Stimulated activated naive CD4-positive, alpha-beta T cell treated with Interleukin-2 at 50 U/mL for 16 hours (primary cell): ENCODE measurements at places on chromosomes 5 and 9.
A peak's percentile ranks its signal among the peaks of the same experiment; 100 is the strongest.

- DNase-seq, result no peak
Measured at GRCh38 chr5:169011009-169011408, 289.9 kb downstream of the SLIT3 start.

DNA sequence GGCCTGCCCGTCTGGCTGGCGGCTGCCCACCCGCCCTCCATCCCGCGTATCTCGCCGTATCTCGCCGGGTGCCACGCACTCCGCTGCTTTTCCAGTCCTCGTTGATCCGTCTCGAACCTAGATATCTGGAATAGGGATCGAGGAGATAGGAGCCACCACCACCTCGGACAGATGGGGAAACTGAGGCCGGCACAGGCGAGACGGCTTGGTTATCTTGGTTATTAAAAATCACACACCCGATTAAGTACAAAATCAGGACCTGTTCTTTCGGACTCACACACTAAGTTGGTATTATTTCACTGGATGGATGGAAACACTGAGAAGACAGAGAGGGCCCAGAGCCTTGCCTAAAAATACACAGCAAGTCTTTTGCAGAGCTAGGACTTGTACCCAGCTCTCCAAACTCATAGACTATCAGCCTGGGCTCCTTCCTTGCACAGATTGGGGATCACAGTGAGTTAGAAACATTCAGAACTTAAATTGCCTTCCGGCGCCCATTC is 678 bp downstream of the SLC26A2 start:
- no peak for DNase-seq

GRCh38 chr5:137058089-137058488 is 441.0 kb downstream of the SPOCK1 start:
- no peak for DNase-seq

DNA sequence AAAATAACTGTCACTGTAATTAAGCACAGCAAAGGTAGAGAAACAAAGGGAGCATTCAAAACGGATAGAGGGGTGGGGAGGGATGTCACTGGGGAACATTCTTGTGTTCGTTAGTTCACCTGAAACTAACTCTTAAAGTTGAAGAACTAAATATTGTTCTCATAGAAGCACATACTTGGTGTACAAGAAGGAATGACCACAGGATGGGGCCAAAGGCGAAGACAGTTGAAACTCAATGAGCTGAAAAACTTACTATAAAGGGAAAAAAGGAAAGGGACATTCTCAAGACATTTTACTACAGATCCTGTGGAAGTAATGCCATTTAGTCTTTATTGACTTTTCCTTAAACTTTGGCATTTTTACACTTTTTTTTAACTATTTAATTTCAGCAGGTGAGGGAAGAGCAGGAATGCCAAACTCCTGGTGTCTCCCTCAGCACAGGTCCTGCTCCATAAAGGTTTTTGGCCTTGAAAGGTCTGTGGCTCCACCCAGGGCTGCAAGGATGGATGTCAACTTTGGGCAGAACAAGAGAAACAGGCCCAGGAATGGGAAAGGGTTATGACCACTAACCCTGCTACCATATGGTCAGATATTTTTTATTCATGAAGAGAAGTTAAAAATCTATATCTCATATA is 197.6 kb upstream of the RASA1 start:
- DNase-seq, result no peak

DNA sequence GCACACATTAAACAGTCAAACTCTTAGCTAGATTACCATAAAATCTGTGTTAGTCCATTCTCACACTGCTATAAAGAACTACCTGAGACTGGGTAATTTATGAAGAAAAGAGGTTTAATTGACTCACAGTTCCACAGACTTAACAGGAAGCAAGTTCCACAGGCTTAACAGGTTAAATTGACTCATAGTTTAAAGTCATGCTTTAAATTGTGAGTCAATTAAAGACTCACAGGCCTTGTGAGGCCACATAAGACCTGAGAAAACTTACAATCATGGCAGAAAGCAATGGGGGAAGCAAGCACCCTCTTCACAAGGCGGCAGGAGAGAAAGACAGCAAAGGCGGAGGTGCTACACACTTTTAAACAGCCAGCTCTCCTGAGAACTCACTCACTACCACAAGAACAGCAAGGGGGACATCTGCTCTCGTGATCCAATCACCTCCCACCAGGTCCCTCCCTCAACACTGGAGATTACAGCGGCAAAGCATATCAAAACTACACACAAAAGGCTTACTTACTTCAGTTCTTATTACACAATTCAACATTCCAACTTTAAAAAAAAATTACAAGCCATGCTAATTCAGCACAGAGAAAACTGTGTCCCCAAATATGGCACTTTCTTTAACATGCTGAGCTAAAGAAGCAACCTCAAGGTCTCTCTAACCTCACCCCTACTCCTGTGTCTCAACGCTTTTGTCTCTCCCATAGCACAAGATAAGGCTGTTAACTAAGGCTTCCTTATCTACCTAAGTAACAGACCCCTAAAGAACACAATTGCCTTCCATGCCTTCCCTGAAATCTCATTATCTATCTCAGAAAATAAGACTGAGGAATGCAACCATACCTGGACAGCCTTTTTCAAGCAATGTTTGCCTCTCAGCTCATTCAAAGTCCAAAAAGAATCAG is 805.1 kb downstream of the NR2F1-AS1 start:
- no peak for DNase-seq

- DNase-seq, result no peak
Measured at GRCh38 chr9:136687721-136688223, 515 bp upstream of the AGPAT2 start.

DNA sequence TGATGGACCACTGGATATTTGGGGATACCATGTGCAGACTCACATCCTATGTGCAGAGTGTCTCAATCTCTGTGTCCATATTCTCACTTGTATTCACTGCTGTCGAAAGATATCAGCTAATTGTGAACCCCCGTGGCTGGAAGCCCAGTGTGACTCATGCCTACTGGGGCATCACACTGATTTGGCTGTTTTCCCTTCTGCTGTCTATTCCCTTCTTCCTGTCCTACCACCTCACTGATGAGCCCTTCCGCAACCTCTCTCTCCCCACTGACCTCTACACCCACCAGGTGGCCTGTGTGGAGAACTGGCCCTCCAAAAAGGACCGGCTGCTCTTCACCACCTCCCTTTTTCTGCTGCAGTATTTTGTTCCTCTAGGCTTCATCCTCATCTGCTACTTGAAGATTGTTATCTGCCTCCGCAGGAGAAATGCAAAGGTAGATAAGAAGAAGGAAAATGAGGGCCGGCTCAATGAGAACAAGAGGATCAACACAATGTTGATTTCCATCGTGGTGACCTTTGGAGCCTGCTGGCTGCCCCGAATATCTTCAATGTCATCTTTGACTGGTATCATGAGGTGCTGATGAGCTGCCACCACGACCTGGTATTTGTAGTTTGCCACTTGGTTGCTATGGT is 54.5 kb upstream of the HNRNPA0 start:
- DNase-seq, result no peak

GRCh38 chr5:40481241-40481640 is 198.5 kb upstream of the PTGER4 start:
- no peak for DNase-seq

- no peak for DNase-seq
Measured at GRCh38 chr9:126614455-126615244, 922 bp downstream of the LMX1B start.

DNA sequence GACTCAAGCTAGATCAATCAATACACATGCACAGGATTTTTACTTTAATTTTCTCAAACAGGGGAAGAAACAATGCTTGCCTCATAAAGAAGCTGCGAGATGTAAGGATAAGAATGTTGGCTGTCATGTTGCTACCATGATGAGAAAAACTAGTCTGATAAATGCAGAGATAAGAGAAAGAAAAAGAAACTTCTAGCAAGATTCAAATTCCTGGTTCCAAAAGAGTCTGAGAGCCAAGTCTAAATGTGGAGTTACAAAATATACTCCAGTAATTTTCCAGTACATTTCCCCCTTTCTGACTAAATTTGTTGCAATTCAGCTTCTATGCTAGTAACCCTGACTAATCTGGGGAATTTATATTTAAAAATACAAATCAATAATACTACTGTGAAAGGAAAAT is 10.4 kb upstream of the ANXA1 start:
- no peak for DNase-seq

DNA sequence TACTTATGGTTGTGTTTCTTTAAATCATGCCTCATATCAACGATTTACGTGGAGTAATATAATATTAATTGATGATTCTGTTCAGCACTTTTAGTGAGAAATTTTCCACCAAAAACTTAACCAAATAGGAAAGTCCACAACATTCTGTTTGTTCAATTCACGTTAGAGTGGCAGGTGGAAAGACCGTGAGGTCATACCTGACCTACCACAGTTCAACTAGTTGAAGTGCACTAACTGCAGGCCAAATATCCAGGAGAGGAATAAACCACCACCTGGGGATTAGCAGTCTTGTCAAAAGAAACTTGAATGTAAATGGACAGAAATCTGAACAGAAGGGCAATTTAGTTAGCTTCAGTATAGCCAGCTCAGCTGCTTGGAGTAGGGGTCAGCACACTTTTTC is 577.7 kb downstream of the KIF4B start:
- no peak for DNase-seq

GRCh38 chr5:27010646-27011045 is 27.7 kb downstream of the CDH9 start:
- no peak for DNase-seq

DNA sequence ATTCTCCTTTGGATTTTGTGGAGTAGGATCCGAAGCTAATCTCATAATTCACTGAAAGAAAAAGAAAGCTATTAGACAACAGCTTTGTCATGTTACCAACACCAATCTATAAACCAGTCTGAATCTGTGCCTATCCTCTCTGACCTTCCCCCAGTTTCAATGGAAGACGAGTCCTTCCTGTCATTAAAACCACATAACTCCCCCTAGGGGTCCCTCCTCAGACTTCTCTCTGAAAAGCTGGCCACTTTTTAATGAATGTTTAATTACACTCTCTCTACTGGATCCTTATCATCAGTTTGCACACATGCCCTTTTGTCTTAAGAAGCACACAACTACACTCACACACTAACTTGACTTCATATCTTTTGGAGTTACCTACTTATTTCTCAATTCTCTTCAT is 98.0 kb upstream of the TSLP start:
- no peak for DNase-seq

DNA sequence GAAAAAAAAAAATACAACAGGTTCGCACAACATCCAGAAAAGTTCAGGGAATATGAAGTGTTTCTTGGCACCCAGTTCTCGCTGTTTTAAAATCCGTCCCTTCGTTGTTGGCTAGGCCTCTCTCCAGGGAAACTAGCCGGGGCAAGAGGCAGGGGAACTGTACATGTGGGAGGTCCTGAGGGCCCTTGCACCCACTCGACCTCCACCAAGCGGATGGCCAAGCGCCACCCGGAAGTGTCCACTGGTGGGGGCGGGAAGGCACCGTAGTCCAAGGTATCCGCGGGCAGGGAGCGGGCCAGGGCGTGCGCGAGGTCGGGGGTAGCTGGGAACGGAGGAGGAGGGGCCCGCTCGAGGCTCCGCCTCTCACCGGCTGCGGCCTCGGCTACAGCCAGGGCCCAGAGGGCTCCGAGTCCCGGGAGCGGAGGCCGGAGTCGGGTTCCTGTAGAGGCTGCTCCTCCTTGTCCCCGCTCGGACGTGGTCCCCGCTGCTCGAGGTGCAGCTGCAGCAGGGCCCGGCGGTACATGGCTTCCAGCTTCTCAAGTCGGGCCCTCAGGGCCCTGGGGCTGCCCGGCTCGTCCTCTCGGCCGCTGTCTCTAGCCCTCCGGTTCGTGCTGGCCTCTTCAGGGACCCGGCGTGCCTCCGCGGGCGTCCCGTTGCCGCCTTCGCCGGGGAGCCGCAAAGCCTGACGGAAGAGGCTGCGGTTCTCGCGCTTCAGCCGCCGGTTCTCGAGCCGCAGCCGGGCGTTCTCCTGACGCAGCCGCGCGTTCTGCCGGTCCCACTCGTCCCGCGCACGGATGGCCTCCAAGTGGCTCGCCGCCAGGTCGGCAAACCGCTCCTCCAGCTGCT is 720 bp downstream of the TUSC1 start:
- DNase-seq, result no peak

GRCh38 chr5:56656846-56657726 is 158.3 kb upstream of the MAP3K1 start:
- DNase-seq, result no peak

- no peak for DNase-seq
Measured at GRCh38 chr9:77606526-77606925, 41.6 kb downstream of the GNA14 start.

DNA sequence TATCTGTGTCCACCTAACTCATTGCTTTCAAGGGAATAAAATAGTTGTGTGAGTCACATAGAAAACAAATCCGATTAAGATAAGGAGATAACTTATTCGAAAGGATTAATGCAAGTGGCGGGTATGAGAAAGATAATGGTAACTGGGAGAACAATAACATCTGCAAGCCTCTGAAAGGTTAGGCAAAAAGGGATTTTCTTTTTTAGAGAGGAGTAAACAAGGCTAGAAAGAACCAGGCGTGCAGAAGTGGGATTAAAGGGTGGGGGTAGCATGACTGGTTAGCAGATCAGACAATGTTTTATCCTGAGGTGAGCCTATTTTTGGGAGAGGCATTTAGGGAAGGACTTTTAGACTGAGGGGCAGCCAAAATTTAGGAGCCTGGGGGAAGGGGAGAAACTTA is 34.7 kb upstream of the JMY start:
- no peak for DNase-seq

DNA sequence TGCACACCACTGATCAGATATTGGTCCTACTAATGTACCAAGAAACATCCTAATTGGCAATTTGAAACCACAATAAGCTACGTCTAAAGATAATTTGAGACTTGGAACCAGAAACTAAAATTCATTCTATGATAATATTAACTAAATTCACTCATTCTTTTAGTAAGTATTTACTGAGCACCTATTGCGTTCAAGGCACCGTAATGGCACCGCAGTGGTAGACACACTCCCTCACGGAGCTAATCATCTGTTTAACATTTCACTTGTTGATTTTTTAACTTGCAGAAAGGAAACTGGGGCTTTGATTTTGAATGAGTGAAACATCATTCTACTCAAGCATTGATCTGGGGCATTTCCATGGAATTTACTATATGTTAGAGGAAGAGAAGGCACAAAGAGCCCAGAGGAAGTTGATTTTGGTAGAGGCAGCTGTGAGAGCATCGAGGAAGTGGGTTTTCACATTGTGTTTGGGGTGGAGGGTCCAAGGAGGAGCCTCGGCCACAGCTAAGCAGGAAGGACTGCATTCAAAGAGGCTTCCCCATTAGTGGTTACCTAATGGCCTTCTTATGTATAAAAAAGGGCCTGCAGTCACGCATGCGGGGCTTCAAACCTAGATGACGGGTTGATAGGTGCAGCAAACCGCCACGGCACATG is 7.1 kb downstream of the RAPGEF1 start:
- DNase-seq, result peak; percentile 26

DNA sequence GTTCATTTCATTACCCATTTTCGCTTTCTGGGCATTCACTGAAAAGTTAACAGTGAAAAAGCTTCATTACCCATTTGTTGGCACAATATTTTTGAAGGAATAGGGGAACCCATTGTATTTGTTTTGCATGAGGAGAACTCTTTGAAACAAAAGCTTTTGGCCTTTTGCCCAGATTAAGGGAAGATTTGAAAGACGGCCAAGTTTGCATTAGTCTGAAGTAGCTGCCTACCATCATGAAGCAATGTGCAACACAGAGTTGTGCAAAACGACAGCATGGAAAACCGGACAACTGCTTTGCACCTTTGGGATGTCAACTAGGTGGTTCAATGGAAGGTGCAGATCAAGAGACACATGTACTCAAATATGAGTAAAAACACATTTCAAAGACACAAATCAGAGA is 84.9 kb downstream of the TRPM3 start:
- DNase-seq, result no peak
